ENCODE measurements at places on chromosomes 2 and 18.

GRCh38 chr18:48306838-48307237 is 102.3 kb downstream of the ZBTB7C start:
- DNase-seq = no peak

DNA sequence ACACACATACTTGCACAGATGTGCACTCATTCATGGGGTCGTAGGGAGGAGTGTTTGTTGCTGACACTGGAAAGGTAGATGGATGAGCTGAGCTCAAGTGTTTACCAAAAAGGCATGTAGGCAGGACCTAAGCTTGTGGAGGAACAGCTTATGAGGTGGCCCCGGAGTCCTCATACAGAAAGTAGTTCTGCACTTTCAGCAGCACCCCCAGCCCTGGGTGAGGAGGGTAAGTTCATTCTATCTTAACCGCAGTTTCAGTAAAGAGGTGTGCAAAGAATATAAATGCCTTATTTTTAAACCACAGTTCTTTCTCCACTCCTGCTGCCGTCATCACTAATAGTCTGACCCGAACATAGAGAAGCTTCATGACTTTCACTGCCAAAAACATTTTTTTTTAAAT is 31.7 kb upstream of the RNF152 start:
- DNase-seq = no peak

- no peak for DNase-seq
Measured at GRCh38 chr18:48312066-48312465, 97.1 kb downstream of the ZBTB7C start.

DNA sequence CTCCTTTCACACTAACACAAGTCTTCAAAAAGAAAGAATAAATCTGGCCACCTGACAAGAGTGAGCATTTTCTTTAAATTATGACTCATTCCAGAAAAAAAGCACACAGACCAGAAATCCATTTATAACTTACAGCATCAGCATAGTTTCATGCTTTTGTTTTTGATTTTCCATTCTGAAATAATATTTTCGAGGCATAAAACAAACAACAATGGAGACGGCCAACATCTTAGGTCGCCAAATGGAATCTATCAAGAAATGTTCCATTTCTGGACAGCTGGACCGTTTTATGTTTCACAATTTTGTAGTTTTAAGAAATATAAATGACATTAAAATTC is 165.4 kb upstream of the ZFP36L2 start:
- DNase-seq = no peak

DNA sequence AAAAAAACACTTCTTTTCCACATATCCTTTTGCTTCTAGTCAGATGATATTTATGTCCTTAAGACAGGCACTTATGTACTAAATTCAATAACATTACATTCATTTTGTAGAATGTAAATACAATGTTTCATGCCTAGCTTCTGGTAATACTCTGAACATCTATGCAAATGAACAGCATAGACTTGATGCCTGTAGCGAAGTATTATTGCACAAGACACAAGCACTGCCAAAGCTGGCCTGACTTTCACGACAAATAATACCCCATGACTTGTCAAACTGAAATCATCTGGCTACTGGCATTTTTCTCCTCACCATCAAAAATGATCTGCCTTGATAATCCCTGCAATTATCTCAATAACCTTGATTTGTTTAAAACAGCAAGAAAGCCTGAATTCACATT is 101.3 kb downstream of the L3MBTL4 start:
- DNase-seq = no peak

DNA sequence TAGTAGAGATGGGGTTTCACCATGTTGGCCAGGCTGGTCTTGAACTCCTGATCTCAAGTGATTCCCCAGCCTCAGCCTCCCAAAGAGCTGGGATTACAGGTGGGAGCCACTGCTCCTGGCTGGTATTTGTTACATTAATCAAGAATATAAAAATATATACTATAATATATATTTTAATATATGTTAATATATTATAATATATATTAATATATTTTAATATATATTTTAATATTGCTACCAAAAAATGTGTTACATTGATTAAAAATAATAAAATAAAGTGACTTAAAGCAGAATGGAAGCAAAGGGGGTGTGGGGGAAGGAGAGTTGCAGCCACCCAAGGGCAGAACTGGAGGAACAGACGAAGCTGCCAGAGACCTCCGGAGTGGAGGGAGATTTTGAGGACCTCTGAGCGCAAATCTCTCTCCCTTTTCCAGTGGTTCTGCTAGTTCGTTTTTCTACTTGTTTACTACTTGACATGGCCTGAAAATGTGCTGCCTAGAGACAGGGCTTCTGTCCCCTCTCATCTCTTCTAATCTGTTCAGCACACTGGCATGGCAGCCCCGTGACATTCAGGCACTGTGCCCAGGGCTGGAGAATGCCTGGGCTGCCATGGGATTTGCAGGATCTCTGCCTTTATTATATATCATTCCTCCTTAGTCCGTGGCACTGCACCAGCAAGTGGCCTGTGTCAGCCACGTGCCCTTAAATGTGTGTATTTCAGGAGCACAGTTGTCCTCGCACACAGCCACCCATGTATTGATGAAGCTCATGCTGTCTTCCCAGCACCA is 47.9 kb upstream of the RAB12 start:
- DNase-seq = no peak

GRCh38 chr2:219289537-219290361 is 10.6 kb downstream of the DNAJB2 start:
- DNase-seq = no peak

DNA sequence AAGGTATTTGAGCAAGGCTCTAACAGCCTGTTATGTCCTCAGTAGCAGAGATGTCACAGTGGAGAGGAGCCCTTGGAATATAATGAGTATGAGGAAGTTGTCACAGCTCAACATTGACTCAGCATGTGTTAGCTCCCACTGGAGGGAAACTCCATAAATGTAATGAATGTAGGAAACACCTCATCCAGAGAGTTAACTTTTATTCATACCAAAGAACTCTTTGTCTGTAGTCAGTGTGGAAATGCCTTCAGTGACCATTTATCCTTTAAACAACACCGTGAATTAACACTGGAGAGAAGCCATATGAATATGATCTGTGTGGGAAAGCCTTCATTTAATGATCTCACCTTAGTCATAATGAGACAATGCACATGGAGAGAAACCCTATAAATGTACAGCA is 59.7 kb downstream of the CYP1B1 start:
- no peak for DNase-seq

DNA sequence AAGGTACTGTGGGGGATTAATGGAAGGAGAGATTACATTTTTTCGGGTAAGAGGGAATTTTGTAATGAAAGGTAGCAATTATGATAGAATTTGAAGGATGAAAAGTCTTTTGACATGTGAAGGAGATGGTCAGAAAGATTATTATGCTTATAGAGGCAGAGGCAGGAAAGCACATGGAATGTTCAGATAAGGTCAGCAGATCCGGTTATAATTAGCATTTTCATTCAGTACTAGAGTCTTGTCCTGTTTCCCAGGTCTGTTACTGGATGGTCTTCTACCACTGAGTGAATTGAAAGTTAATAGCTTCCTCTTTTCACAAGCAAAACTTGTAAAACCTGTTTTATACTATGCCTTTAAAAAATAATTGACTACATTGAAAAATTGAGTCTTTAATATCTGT is 116.9 kb downstream of the PHLPP1 start:
- no peak for DNase-seq

DNA sequence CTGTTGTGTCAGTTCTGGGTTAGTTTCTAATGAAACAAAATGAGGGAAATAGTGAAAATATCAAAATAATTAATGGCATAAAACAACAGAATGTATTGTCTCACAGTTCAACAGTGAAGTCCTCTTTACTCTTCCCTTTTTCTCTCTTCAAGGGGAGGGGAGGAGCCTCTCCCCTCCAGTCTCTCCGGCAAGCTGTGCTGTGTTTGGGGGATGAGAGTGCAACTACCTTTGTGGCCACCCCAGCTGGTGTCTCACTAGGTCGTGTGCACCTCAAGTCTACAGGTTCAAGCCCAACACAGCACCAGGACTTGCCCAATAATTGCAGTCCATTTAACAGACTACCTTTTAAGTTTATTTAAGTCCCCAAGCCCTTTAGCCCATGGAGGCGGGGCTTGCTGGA is 271.7 kb upstream of the DOK6 start:
- no peak for DNase-seq

GRCh38 chr2:201523506-201523905 is 72.0 kb downstream of the STRADB start:
- DNase-seq = no peak

- DNase-seq = peak; percentile 80
Measured at GRCh38 chr2:237674731-237675276, 47.4 kb downstream of the LRRFIP1 start.

DNA sequence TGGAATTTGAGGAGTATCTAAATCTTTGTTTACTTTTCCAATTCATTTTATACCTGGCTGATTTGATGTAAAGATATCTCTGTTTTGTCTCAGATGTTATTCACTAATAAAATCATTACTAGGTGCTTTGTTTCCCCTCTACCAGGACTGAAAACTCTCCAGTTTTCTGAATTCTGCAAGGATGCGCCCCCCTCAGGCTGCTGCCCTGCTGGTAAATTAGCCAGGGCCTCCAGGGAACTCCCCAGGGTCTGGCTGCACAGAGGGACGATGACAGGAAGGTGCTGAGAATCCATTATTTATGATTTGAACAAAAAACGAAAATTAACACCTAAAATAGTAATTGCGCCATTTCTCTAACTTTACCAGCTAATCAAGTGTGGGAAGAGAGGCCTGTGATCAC is 541.2 kb upstream of the POU3F3 start:
- no peak for DNase-seq

GRCh38 chr2:231134910-231135655 is 10.2 kb upstream of the HTR2B start:
- no peak for DNase-seq

DNA sequence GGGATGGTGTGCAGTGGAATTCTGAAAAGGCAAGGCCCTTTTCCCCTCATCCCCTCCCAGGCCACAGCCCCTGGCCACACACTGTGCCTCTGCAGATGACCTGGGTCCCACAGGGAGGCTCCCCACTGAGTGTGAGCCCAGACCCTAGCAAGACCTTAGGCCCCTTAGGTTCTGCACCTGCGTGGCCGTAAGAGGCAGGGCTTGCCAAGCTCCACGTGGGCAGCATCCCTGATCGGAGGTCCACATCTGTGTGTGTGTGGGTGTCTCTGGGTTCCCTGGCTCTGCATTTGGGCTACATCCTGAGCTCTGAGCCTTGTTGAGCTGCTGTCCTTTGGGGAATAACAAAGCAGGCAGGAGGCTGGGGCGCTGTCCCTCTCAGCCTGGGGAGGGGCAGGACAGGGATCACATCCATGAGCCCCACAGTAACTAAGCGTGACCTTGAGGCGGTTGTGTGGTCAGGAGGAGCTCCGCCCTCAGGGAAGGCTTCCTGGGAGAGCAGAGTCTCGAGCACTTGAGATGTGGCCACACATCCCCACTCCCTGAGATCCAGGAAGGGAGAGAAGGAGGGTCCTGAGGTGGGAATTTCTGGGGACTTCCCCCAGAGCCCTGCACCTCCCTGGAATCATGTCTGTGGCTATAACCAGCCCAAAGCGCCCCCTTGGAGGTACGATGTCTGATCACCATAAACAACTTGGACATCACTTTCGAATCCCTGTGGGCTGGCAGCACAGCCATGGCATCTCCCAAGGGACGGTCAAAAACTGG is 84.8 kb downstream of the STPG4 start:
- DNase-seq = no peak

DNA sequence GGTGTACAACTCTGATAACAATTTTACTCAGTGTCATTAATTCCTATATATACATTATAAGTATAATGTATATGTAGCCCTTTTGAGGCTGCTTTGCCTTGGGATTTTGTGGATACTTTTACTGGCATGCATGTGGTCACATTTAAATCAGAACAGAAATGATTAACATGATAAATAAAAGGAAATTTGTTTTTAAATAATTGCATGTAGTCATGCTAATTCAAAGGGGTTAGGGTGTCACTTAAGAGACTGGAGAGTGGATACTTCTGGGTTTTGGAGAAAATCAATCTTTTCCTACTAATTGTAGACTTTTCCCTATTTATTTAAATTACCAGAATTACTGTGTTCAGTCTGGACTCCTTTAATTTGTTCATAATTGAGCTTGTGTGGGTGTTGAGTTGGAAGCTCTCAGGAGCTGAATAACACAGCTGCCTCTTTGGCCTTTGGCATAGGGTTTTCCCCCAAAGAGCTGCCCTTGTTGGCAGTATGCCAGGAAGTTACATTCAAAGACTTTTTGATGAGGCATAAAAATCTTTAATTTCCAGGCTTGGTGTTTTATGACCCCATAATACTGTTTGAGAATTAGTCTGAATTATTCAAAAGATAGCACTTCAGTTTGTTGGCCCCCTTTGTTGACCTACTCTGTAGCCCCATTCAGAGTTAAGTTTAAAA is 484.7 kb upstream of the NRP2 start:
- no peak for DNase-seq

GRCh38 chr2:168350380-168350779 is 103.0 kb upstream of the STK39 start:
- DNase-seq = no peak

- DNase-seq = no peak
Measured at GRCh38 chr2:240915526-240916341, 9.6 kb downstream of the CROCC2 start.

GRCh38 chr2:148124271-148124670 is 103.4 kb downstream of the MBD5 start:
- DNase-seq = no peak

GRCh38 chr2:53545604-53546003 is 222.0 kb upstream of the CHAC2 start:
- DNase-seq = no peak

GRCh38 chr2:159897081-159897480 is 99.1 kb upstream of the CD302 start:
- DNase-seq = no peak

GRCh38 chr2:105039559-105039958 is 1.7 kb downstream of the MRPS9 start:
- no peak for DNase-seq

GRCh38 chr18:11366410-11366809 is 217.0 kb upstream of the PIEZO2 start:
- DNase-seq = no peak

DNA sequence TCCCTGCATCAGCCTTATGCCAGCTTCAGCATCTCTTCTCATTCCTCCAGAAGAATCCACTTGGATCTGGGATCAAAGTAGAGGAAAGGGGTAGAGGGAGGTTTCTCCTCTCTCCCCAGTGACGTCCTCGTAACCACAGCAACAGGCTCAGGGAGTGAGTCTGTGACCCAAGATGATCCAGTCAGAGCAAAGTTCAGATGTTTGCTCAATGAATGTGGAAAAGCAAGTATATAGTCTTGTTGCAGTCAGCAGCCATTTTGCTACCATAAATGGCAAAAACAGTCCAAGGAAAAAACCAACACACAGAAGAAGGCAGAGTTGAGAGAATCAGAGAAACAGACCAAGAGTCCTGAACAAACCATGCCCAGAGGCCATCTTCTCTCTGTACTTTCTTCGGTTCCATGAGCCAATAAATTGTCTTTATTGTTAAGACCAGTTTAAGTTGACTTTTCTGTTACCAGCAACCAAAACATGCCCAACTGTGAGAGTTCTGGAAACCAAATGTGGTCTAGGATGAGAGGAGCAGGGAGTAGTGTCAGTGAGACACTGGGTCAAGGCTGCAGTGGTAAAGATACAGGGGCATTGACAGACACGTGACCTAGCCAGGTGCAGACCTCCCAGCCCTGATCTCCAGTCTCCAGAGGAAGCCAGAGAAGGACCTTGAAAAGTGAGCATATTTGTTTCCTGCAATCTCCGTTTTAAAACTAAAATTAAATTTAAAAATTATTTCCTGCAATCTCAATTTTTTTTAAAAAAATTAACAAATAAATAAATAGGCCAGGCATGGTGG is 3.2 kb upstream of the CXCR1 start:
- DNase-seq = no peak
